ENCODE measurements at places on chromosomes 4 and X.

DNA sequence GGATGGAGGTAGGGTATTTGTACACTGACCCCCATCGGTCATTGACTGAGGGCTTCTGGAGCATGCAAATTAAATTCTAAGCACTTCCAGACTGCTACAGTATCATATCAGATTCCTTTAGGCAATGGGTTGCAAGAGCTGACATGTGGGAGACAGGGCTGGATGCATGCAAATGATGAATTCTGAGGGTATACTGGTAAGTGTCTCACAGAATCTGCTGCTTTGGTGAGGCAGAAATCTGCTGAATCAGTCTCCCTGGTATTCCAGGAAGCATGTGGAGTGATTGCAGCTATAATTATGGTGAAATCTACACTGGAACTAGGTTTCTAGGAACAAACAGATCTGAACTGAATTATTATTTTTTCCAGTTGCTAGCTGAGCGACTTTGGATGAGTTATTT, 684.9 kb upstream of the MAGEB2 start:
- no peak for DNase-seq

- DNase-seq: no peak
Observed at GRCh38 chr4:170599894-170600293, 510.1 kb upstream of the AADAT start.

- DNase-seq: no peak
Observed at GRCh38 chr4:176970853-176971252, 178.1 kb upstream of the VEGFC start.

GRCh38 chr4:184994010-184994622, 24.2 kb upstream of the HELT start:
- no peak for DNase-seq

GRCh38 chr4:141501931-141502330, 134.5 kb upstream of the IL15 start:
- DNase-seq: no peak

- DNase-seq: no peak
Observed at GRCh38 chrX:39175418-39176057, 374.3 kb downstream of the MID1IP1 start.

DNA sequence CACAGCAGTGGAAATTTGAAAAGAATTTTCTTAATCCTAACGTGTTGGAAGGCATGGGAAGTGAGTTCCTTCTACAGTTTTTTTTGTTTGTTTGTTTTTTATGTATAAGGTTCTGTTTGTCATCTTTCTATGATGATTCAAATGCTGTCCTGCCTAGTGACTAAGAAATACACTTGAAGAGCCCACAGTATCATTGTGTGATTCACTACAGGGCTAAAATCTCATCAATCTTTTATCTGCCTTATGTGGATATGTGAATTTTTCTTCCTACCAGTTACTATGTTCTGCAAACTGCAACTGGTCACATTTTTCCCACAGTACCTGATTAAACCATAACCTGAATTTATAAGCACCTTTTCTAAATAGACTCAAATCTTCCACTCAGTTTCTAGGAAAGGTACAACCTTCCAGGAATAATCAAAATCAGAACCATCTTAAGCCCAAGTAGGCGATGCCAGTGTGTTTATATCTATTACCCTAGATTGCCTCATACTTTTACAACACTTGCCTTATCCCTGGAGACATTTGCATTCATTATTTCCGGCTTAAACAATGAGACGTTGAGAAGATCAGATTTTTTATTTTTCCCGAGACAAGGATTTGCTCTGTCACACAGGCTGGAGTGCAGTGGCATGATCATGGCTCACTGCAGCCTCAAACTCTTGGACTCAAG, 214.6 kb upstream of the GALNT7 start:
- DNase-seq: no peak

DNA sequence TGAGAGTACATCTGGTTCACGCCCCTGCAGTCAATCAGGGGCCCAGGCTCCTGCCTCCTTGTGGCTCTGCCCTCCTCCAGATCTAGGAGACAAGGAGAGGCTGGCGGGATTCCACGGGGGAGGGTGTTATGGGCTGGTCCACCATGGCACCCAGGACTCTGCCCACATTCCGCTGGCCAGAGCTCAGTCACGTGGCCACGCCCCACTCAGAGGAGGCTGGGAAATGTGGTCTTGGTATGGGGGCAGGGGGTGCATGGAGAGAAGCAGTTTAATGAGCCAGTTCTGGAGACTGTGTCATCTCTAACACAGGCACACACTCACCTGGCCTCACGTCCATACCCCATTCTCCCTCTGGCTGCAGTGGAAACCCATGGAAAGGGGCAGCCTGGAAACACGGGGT, 31.5 kb upstream of the PSAPL1 start:
- no peak for DNase-seq

- DNase-seq: no peak
Observed at GRCh38 chr4:78797777-78798284, 21.7 kb downstream of the BMP2K start.

DNA sequence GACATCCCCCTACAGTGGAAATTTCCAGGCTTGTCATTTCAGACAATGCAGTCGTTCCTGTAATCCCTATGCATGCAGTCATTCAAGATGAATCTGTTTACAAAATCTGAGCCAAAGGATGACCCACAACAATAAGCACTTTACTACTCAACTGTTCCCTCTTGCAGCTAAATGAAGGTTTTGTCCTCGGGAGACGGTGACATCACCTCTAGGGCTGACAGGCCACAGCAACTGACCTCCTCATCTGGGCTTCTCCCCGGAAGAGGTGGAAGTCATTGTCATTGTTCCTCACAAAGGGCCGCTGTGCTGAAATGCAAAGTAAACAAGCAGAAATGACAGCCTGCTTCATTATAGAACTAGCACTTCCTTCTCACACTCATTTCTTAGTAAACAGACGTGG, 29.2 kb downstream of the CLRN2 start:
- no peak for DNase-seq

DNA sequence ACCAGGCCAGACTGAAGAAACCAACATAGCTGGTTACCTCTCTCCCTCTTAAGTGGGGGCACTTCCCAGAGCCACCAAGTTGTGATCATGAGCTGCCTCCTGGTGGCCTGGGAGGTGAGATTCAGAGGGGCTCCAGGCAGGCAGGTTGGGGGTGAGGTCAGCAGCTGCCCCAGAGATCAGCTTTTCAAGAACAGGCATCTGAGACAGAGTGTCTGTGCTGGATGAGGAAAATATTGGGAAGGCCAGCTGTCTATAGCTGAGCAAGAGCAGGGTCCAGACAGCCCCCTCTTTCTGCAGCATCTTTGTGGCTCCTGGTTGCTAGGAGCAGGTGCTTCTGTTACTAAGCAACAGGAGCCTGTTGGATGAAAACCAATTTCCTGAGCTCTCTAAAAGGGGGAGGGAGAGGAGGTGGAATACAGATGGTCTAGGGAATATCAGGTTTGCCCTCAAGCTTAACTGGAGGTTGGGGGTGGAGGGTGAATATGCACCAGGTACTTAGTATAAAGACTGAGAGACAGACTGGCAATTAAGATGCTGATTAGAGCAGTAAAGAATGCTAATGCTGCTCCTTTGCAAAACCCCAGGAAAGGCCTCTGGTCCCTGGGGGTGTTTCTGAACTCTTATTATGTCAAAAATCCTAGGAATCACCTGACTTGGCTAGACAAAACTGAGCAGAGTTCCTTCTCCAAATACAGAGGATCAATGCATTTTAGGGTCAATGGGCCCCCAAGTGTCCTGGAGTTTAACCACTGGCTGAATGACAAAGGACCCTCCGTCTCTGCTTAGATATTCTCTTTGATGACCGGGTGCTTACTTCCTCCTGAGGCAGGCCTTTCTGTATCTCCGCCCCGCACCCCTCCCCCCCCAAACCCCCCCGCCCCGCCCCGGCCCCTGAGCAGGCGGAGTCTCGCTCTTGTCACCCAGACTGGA, 21.4 kb downstream of the ZCCHC13 start:
- no peak for DNase-seq

GRCh38 chr4:161664740-161665139, 499.1 kb downstream of the FSTL5 start:
- no peak for DNase-seq

DNA sequence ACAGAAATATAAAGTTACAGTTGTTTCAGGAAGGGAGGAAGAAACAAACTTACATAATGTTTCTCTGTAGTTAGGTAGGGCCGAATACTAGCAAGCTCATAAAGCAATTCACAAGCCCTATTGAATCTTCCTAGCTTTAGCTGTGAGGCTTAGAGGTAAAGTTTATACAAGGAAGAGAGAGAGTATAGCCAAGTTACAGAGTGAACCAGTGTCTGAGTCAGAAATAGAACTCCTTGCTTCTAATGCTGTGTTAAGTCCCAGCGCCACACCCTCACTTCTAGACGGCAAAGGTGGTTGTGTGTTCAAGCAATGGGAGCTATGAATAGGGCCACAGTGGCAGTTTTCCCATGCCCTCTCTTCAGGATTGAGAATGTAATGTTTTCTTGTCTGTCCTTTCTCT, 6.1 kb downstream of the LPAR4 start:
- no peak for DNase-seq

GRCh38 chr4:54097152-54097551, 2.8 kb upstream of the GSX2 start:
- no peak for DNase-seq

Measured in activated T-cell treated with anti-CD3 and anti-CD28 coated beads for 48 hours (primary cell).